ENCODE measurements at places on chromosomes 1 and 21.
A peak's percentile ranks its signal among the peaks of the same experiment; 100 is the strongest.

- no peak for DNase-seq
Measured at GRCh38 chr1:228737601-228738041, 2.3 kb downstream of the RHOU start.

GRCh38 chr1:33272930-33273329 lies 16.6 kb downstream of the ZNF362 start:
- DNase-seq = no peak

DNA sequence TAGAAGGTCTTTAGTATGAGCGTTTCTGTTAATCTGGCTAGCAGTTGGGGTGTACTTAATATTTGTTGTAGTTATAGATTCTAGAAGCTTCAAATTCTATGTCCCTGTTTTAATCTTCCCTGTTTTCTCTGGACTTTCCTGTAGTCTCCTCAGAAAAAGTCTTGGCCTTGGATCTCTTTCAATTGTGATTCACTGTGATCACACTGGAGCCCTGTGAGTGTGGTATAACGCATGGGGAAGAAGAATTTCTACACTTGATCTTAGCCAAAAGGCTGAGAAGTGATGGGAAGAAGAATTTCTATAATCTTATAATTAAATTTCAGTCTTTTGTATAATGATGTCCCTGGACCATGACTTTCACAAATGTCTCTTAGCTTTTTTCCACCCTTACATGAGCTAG lies 36.7 kb upstream of the COP1 start:
- peak; percentile 13 for DNase-seq

DNA sequence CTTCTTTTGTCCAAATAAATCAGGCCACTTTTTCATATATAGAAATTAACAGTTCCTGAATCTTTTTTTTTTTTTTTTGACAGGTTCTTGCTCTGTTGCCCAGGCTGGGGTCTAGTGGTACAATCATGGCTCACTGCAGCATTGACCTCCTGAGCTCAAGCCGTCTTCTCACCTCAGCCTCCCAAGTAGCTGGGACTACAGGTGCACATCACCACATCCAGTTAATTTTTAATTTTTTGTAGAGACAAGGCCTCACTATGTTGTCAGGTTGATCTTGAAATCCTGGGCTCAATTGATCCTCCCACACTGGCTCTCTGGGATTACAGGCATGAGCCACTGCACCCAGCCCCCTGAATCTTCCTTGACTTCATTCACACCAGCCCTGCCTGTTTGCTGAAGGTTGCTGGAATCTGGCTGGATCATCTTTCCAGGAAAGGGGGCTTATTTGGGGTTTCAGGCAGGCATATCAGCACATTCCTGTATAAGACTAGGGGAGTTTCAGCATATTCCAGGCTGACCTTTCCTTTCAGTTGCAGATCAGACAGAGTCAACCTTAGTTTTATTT lies 78.2 kb upstream of the ARHGAP29 start:
- no peak for DNase-seq

DNA sequence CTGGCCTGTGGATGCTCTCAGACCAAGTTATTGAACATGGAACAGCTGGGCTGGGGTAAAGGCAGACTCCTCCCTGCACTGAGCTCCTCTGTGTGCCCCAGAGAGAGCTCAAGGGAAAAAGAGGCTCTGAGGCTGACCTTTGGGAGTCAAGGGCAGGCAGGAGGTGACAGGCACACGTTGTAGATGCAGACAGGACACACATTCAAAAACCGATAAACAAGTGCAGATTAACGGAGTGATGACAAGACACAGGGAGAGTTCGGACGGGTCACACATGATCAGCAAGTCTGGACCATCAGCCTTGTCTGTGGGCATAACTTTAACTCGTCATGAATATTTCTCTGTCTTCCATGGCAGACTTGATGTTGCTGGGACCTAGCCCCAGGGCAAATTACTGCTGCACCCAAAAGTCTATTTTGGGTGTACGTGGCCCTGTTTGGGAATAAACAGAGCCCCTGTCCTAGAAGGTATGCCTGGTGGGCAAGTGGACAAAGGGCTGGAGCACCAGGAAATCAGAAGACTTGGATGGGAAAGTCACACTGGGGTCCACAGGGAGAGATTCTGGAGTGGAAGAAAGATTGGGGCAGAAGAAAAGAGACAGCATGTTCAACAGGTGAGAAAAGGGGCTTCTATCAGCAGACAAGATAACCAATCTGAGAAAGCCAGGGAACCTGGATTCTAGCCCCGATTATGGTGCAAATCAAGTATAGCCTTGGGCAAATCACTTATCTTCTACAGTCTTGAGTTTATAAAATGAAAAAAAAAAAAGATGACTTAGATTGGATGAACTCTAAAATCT lies 74.9 kb downstream of the PLXNA2 start:
- DNase-seq = no peak

DNA sequence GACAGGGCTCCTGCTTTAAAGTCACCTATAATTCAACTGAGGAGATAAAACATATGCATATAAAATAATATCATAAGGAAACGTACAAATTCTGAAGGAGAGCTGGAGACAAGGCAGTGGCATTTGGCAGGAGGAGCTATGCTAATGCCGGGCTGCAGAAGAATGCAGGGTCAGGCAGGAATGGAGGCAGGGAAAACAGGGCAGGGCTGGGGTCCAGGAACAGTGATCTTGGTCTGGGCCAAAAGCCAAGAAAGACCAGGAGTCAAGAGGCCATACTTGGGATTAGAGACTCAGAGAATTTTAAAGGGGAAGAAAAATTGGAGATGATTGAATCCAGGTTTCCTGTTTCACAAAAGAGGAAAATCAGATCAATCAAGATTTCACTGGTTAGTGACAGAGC lies 20.0 kb upstream of the BRDT start:
- no peak for DNase-seq

DNA sequence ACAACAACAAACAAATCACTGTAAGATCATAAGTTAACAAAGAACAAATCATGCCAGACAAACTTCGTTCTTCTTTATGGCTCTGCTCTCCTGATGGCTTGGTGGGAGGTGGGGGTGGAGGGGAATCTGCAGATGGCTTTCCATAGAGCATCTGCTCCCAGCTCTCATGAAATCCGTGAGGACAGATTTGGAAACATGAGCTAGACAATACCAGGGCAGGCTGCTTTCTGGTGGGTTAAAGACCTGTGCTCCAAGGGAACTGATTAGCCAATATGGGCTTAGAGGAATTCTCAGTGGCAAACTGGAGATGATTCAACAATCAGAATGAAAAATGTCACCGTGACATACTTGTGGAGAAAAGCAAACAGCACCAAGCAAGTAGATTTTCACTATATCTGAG lies 69.4 kb upstream of the TLR5 start:
- no peak for DNase-seq

DNA sequence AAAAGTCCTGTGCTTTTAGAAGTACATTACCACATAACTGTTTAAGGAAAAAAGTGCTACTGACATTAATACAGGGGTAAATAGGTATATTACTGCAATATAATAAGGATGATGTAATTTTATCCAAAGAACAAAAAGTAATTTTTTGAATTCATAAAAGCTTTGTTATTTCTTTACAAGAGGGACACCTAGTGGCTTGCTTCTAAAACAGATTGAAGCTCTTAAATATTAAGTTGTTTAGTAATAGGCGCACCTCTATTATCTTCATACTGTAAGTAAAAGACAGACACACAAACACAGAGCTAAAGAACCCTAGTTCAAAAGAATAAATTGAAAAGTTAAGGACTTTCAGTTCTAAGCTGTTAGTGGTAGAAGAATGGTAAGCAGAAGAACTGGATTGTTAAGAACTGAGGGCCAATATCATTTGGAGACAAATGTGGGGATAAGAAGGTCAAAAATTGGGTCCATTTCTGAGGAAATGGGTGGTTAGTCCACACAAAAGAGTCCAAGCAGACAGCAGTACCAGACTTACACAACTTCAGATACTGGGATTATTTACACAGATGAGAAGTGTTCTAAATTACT lies 15.4 kb downstream of the ZNHIT6 start:
- DNase-seq = peak; percentile 30

- no peak for DNase-seq
Measured at GRCh38 chr1:247347477-247348222, 16.0 kb upstream of the ZNF496 start.

DNA sequence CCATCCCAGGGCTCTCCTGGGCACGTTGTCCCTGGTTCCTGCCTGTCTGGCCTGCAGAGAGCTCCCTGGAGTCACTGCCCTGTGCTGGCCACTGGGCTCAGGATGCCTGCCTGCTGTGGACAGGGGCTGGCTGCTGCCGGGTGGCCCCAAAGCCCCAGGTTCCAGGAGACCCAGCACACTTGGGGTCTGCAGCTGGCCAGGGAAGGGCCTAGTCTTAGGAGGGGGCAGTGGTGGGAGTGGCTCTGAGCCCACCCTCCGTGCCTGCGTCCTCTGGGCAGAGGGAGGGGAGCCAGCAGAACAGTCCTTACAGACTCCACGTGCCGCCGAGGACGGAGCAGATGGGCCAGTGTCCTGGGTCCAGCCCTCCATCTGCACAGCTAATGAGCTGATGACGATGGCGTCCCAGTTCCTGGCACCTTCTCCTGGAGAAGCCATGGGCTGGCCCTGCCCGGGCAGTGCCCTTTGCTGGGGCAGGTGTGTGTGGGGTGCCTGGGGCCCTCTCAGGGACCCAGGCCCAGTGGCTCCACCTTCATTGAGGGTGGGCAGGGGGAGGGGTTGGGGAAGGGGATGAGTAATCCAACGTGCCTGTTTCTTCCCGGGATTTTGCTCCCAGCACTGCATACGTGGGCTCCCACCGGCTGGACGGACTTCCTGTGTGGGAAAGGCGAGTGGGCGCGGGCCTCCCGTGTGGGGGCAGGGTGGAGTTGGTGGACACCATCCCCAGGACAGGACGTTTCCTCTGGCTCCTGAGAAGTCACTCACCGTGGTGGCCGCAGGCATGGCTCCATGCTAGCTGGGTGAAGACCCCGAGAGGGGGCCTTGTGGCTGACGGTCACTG lies 6.8 kb upstream of the PLCH2 start:
- no peak for DNase-seq

- DNase-seq = peak; percentile 38
Measured at GRCh38 chr21:36478207-36478701, 1.7 kb downstream of the CLDN14 start.

- no peak for DNase-seq
Measured at GRCh38 chr1:243364330-243364729, 108.5 kb downstream of the SDCCAG8 start.

DNA sequence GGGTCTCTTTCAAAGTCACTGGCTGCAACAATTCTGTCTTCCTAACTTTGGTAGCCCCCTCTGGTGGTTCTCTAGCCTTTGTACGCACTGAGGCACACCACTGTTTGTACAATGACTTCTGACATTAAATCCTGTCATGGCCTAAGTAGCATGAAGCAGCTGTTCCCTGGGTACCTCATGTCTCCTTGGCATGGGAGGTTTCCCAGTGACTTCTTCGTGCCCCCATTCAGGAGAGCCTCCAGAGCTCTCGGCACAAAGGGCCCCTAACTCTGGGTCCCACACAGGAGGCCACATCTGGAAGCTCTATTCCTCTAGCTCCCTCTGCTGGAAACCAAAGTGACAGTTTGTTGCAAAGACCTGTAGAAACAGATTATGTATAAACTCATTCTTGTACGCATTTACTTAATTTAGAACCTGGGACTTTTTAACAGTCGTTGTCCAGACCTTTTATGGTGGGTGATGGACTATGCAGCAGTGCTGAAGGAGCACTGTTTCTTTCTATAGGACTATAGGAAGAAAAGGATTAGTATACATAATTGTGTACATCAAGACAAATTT lies 13.4 kb downstream of the SWT1 start:
- DNase-seq = no peak

GRCh38 chr1:82542766-82543165 lies 742.0 kb downstream of the ADGRL2 start:
- no peak for DNase-seq

DNA sequence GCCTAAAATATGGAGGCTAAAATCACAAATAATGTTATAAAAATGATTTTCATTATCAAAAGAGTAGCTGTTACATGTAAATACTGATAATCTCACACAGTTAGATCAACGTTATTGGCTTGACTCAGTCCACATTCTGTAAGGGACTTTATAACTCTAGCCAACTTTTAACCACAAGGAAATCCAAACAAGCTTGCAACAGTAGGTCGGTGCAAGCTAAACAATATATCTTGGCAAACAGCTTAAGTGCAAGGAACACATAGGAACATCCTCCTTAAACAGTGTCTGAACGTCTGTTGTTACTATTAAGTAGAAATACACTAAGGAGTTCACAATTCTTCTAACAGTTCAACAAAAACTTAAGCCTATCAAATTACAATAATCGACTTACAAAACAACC lies 126.7 kb downstream of the EIF4G3 start:
- DNase-seq = no peak

- no peak for DNase-seq
Measured at GRCh38 chr21:45026826-45027225, 47.6 kb upstream of the ADARB1 start.

- no peak for DNase-seq
Measured at GRCh38 chr21:44490405-44490804, 35.1 kb downstream of the LRRC3 start.

- DNase-seq = no peak
Measured at GRCh38 chr1:109808703-109809102, 45.0 kb upstream of the EPS8L3 start.

DNA sequence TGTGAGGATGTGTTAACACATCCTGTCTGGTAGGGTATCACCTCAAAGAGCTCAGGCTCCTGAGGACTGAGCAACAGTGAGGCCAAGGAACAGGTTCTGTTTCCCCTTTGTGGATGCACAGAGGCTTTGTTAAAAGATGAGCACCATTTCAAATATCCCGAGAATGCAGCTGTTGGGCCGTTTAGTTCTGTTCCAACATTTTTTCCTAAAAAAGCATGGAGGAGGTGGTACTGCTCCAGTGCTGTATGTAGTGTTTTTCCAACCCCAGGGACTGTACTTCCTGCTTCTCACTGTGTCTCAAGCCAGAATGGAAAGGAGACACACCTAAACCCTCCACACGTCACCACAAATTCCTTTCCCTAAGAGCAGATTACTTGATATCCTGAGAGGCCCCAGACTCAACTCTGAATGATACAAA lies 53.8 kb upstream of the BCL10 start:
- peak; percentile 74 for DNase-seq

DNA sequence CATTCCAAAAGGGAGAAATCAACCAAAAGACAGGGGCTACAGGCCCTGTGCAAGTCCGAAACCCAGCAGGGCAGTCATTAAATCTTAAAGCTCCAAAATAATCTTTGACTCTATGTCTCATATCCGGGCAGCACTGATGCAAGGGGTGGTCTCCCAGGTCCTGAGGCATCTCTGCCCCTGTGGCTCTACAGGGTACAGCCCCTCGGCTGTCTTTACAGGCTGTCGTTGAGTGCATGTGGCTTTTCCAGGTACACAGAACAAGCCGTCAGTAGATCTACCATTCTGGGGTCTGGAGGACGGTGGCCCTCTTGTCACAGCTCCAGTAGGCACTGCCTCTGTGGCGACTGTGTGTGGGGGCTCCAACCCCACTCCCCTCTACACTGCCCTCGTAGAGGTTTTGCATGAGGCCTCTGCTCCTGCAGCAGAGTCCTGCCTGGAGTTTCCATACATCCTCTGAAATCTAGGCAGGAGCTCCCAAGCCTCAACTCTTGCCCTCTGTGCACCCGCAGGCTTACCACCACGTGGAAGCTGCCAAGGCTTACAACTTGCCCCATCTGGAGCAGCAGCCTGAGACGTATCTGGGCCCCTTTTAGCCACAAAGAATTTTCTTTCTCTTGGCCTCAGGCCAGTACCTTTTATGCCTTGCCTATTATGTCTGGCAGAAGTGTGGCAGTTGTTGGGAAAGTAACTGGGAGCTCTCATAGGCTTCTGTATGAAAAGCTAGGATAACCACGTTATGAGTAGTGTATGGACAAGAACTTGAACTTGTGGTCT lies 52.5 kb downstream of the POU2F1 start:
- DNase-seq = peak; percentile 2

GRCh38 chr1:9097947-9098705 lies 28.7 kb upstream of the SLC2A5 start:
- DNase-seq = no peak
